Activated naive CD4-positive, alpha-beta T cell (primary cell): ENCODE measurements at places on chromosomes 6 and 20.

- no peak for DNase-seq
Observed at GRCh38 chr20:23128461-23129125, 42.5 kb upstream of the CD93 start.

GRCh38 chr20:37932074-37932473, 29.1 kb downstream of the VSTM2L start:
- no peak for DNase-seq

- DNase-seq: no peak
Observed at GRCh38 chr6:11744753-11745152, 33.9 kb downstream of the ADTRP start.

- no peak for DNase-seq
Observed at GRCh38 chr6:170289951-170290295, 955 bp downstream of the DLL1 start.

- DNase-seq: no peak
Observed at GRCh38 chr20:62644044-62644795, 1.9 kb downstream of the SLCO4A1 start.

DNA sequence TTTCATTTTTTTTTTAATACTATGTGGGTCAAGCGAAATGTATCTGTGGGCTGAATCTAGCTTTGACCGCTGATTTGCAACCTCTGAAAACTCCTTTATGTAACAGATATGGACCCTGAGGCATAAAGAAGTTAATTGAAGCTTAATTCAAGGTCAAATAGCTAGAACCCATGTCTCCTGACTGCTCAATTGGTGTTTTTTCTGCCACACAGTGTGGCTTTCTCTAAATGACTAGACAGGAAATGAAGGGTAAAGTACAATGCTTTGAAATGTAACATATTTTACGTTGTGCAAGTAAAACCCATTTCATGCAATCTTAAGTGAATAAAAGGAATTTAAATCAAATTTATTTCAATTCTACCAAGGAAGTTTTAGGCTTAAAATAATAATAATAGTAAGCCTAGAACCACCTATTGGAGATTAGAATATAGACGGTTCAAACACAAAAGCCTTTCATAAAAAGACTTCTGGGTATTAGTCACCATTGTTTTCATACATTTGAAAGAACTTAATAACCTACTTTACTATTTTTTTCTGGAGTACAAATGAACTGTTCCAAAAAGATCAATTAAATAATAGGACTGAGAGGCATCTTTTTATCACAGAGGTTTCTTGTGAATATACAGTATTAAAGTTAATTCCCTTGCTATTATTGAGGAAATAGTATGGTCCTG, 279.8 kb downstream of the EPHA7 start:
- DNase-seq: no peak

GRCh38 chr6:159002432-159003155, 2.6 kb upstream of the RSPH3 start:
- DNase-seq: no peak

GRCh38 chr6:12530345-12530744, 186.2 kb upstream of the PHACTR1 start:
- no peak for DNase-seq

- no peak for DNase-seq
Observed at GRCh38 chr20:64113444-64113775, 6.0 kb upstream of the NPBWR2 start.

DNA sequence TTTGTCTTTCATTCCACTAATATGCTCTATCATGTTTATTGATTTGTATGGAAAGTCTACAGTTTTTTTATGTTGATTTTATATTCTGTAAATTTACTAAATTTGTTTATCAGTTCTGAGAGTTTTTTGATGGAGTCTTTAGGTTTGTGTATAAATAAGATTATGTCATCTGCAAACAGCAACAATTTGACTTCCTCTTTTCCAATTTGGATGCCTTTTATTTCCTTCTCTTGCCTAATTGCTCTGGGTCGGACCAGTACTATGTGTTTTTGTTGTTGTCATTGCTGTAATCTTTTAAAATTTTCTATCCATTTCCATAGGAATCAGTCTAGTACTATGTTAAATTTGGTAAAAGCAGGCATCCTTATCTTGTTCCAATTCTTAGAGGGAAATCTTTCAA, 31.5 kb upstream of the POLR1H start:
- DNase-seq: no peak

- DNase-seq: no peak
Observed at GRCh38 chr20:58875111-58875510, 22.6 kb downstream of the GNAS start.

DNA sequence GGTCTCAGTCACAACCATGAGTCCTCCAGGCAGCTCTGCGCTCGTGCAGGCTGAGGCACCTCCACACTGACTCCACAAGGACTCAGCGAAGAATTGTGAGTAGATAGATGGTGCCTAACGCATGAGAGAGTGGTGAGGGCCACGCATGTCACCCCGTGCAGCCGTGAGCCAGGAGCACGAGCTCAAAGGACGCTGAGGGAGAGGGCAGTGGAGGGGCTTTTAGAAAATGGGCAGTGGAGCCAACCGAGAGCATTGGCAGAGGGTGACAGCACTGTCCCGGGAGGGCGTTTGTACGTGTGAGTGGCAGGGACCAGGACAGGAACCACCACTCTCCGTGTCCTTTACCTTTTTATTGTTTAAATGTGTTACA, 105.6 kb downstream of the PSMB1 start:
- DNase-seq: no peak
